Right lobe of liver (tissue), 6 donors: ENCODE measurements at places on chromosomes 5 and 9. TPM values are rescaled to one million over a fixed set of nuclear protein-coding genes. Genes with fewer than 3 reads are reported as not detected.

DNA sequence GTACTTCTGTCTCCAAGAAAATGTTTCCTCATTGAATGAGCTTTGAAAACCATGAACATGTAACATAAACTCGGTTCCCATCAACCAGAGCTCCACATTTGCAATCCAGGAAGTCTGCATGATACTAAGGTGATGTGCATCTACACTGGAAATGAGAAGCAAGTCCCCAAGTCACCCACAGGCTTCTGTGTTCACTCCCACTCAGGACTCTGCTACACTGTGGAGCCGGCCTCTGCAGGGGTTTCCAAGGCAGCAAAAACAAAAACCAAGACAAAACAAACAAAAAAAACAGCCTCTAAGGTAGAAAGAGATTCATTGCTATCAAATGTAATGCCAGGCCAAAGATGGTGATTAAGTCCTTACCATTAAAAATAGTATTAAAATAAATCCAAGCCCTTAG, 593.7 kb downstream of the IRX1 start:
- DNase-seq: no peak

- no peak for DNase-seq
Observed at GRCh38 chr5:176736301-176736930, 73.9 kb upstream of the UNC5A start.

DNA sequence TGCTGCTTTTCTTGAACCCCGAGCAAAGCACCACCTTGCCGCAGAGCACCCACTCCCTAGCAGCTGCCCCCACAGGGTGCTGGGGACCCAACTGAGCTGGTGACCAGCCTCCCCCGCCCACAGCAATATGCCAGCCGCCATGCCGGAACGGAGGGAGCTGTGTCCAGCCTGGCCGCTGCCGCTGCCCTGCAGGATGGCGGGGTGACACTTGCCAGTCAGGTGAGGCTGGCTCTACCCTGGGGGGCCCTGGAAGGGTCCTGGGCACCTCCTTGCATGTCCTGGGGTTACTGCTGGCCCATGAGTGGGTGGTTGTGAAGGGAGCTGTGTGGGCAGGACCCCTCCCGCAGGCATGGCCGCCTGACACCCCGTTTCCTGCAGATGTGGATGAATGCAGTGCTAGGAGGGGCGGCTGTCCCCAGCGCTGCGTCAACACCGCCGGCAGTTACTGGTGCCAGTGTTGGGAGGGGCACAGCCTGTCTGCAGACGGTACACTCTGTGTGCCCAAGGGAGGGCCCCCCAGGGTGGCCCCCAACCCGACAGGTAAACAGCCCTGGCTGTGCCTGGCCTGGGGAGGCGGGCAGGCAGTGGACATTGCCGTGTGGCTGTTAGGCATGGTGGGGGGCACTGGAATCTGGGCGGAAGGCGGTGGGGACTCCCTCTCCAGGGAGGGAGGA, 7.2 kb downstream of the EGFL7 start:
- DNase-seq: no peak

PCDHB7 gene
- total RNA-seq: 0.09 TPM
